ENCODE measurements at places on chromosomes 2 and 18. TPM values are rescaled to one million over a fixed set of nuclear protein-coding genes. Genes with fewer than 3 reads are reported as not detected.

DNA sequence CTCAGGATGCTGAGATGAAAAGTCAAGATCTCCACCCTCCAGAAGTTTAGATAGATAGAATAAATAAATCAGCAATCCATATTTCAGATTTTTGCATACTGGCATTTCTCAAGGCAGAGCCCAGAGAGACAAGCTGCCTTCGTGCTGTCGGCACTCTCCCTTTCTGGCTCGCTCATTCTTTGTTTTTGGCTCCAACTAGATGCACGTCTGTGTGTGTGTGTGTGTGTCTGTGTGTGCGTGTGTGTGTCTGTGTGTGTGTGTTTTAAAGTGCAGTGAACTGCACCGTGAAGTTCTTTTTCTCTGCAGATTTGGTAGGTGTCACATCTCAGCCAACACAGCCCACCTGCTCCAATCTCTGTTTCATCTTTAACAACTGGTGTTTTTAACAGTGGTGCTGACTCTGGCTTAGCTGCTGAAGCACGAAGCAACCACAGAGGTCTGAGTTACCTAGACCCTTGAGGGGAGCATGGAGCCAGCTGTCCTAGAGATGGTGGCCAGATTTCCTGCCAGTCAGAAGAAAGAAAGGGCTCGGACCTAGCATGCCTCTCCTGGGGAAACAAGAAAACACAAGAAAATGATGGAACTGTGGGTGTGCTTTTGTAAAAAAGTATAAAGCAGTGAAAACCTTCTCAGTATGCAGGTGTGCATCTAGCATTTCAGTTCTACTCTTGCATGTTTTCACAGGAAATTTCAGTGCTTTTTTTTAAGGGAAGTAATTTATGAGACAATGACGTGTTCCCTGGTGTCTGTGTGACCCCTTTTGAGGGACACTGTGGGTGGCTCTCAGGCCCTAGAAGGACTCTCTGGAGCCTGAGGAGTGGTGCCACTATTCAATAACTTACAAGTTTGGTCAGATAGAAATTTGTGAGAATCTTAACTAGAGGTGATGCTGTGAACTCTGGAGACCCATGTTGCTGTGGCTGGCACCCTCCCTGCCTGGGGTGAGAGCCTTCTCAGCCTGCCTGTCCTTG lies 364.3 kb downstream of the RNF144A start:
- DNase-seq = no peak

DNA sequence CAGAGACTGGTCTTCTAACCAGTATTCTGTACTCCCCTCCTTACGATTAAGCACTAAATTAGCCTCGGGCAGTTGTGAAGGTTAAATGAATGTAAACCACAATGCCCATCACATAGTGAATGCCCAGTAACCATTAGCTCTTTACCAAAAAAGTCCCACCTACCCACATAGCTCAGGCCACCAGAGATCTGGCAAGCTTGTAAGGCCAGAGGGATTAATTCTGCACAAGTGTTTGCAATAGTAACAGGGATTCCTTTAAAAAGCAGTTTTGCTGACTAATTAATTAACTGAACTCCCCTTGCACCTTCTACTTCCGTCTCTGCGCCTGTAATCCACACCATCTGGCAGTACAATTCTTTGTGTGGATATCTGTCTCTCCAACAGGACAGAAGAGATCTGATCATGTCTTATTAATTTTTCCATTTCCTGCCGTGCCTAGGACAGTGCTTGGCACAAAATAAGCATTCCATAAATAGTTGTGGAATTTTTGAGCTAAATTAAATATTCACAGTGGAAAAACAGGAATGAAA lies 36.2 kb upstream of the IGFBP2 start:
- no peak for DNase-seq

GRCh38 chr2:161796192-161796591 lies 172.0 kb downstream of the SLC4A10 start:
- no peak for DNase-seq

DNA sequence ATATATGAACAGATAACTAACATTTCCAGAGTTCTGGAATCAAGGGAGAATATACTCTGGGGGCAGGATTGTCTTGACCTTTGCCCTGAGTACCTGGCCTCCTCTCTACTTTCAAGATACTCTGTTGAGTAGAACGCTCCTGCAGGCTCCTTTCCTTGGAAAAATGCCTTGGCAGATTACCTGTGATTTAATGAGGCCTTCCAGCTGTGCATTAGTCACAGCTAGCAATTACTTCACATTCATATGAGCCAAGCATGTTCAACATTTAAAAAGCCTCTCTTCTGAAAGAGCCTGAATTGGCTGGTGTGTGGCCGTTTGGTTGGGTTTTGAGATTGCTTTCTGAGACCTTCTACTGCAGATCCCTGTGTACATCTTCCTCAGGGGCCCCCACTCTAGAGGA lies 142.2 kb downstream of the PLCL1 start:
- no peak for DNase-seq

- DNase-seq = no peak
Measured at GRCh38 chr2:41621095-41621494, 426.7 kb upstream of the PKDCC start.

GRCh38 chr2:176104316-176105077 lies 2.6 kb upstream of the HOXD11 start:
- no peak for DNase-seq

- DNase-seq = no peak
Measured at GRCh38 chr2:193141-193671, 70.6 kb downstream of the SH3YL1 start.

- no peak for DNase-seq
Measured at GRCh38 chr2:73235315-73236028, 1.4 kb downstream of the CCT7 start.

- DNase-seq = no peak
Measured at GRCh38 chr2:102434655-102435381, 11.9 kb downstream of the IL18RAP start.

DNA sequence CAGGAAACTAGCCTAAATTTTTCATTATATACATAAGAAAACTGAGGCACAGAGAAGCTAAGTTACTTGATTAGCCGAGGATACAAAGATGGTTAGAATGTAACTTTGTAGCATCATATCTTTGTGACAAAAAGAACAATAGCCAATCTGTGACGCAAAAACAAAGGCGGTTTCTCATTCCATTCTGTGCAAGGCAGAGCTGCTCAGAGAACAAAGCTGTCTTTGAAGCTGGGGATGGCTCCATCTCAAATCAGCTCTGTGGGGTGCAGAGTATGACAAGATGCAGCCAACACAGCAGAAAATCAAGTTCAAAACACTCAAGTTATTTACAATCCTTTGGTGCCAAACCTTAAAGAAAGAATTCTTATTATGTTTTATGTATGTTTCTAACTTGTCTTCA lies 81.9 kb upstream of the VWC2L start:
- no peak for DNase-seq

- DNase-seq = no peak
Measured at GRCh38 chr2:45950606-45951005, 299.1 kb downstream of the PRKCE start.

- no peak for DNase-seq
Measured at GRCh38 chr2:127565261-127566138, 30.0 kb downstream of the MYO7B start.

- DNase-seq = no peak
Measured at GRCh38 chr2:220224691-220225543, 597.5 kb downstream of the SLC4A3 start.

GRCh38 chr2:72144632-72145288 lies 2.9 kb downstream of the CYP26B1 start:
- DNase-seq = no peak

The POTEE gene
- 0.20 TPM for polyA plus RNA-seq

The LNPK gene
- polyA plus RNA-seq = 24.8 TPM

The DUSP2 gene
- polyA plus RNA-seq = 4.5 TPM

The ANKRD30BL gene
- polyA plus RNA-seq = 0.36 TPM

Measured in right renal pelvis (tissue), 4 donors.